ENCODE measurements at places on chromosomes 13 and 19. TPM values are rescaled to one million over a fixed set of nuclear protein-coding genes. Genes with fewer than 3 reads are reported as not detected.

PNMA8B gene
- total RNA-seq, result 1.9 TPM

DNA sequence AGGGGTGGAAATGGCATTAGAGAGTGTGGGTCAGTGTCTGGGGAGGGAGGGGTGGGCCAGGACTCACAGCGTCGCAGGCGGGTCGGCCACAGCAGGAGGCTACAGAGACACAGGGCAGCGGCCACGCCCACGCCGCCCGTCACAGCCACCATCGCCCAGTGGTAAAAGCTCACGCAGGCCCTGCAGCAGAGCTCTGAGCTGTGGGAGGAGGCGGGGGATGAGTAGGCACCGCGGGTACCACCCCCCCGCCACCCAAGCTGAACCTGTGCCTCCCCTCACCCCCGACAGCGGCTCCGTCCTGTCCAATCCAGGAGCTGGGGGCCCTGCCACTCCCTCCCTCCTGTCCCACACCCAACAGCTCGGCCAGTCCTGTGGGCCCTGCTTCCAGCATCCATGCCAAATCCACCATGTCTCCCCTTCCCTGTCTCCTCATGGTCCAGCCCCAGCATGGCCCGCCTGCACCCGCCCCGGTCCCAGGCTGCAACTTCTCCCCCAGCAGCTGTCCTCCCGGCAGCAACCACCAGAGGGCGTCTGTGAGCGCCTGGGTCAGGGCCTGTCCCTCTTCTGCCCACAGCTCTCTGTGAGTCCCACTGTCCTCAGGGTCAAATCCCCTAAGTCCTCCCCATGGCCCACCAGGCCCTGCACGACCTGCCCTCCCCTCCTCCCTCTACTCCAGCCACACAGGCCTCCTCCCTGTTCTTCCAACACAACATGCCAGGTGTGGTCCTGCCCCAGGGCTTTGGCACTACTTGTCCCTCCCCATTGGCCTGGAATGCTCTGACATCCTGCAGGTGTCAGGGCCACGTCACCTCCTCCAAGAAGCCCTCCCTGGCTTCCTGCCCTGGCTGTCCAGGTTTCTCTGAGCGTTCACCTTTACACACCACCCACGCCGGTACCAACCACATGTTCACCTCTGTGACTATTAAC lies 6.0 kb downstream of the TEKTIP1 start:
- no peak overlapping the region for H3K27ac ChIP-seq
- H3K4me3 ChIP-seq, result no peak overlapping the region
- peaks cover 3% of the 10 kb centered on the region for H3K36me3 ChIP-seq
- no peaks in the 10 kb centered on the region for H3K4me1 ChIP-seq

DNA sequence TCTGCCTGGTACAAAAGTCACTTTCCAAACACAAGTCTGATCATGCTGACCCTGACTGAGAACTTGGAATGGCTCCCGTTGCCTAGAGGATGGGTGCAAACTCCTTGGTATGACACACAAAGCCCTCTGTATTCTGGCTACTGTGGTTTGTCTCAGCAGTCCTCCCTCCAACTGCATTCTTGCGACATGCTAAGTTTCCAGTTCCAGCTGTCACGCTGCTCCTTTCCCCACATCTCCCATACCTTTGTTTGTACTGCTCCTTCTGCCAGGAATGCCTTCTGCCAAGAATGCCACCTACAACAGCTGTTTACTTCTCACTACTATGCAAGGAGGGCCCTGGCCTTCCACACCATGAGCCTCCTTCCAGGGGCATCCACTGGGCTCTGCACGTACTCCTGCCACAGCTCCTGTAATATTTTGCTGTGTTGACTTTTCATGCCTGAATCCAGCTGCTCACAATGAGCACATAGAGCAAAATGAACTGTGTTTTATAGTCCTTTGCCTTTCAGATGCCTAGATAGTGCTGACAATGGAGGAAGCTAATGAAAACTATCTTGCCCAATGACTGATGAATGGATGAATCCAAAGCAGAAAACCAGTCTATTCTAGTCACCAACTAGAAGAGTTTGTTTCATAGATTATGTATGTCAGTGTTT lies 543.7 kb downstream of the EFNB2 start:
- H3K27me3 ChIP-seq, result no peaks in the 10 kb centered on the region
- peak overlapping the region; percentile 22 for H3K27ac ChIP-seq
- no peaks in the 10 kb centered on the region for H3K36me3 ChIP-seq
- DNase-seq, result peak; percentile 67

GRCh38 chr13:83935566-83935965 lies 53.3 kb upstream of the SLITRK1 start:
- no peak for DNase-seq
- H3K36me3 ChIP-seq, result no peaks in the 10 kb centered on the region
- no peaks in the 10 kb centered on the region for H3K27me3 ChIP-seq
- no peaks in the 10 kb centered on the region for H3K4me1 ChIP-seq
- H3K27ac ChIP-seq, result no peak overlapping the region

PNMA8C gene
- total RNA-seq, result 0.98 TPM

RNF17 gene
- total RNA-seq, result not detected

- no peak for DNase-seq
- H3K36me3 ChIP-seq, result peaks cover 10% of the 10 kb centered on the region
- peak overlapping the region; percentile 99 for H3K27ac ChIP-seq
- peaks cover 14% of the 10 kb centered on the region for H3K4me1 ChIP-seq
- peak overlapping the region; percentile 87 for H3K4me3 ChIP-seq
Observed at GRCh38 chr19:19321141-19321577, 530 bp downstream of the MAU2 start.

- no peaks in the 10 kb centered on the region for H3K27me3 ChIP-seq
- no peak overlapping the region for H3K27ac ChIP-seq
- H3K4me1 ChIP-seq, result peaks cover 28% of the 10 kb centered on the region
- H3K4me3 ChIP-seq, result no peak overlapping the region
- H3K36me3 ChIP-seq, result no peaks in the 10 kb centered on the region
- no peak for DNase-seq
Observed at GRCh38 chr19:3554254-3555083, 2.9 kb downstream of the MFSD12 start.

GRCh38 chr19:32029235-32029634 lies 316.2 kb upstream of the ZNF507 start:
- H3K27ac ChIP-seq, result no peak overlapping the region
- no peak for DNase-seq
- no peaks in the 10 kb centered on the region for H3K27me3 ChIP-seq
- H3K4me1 ChIP-seq, result no peaks in the 10 kb centered on the region
- no peaks in the 10 kb centered on the region for H3K36me3 ChIP-seq

DNA sequence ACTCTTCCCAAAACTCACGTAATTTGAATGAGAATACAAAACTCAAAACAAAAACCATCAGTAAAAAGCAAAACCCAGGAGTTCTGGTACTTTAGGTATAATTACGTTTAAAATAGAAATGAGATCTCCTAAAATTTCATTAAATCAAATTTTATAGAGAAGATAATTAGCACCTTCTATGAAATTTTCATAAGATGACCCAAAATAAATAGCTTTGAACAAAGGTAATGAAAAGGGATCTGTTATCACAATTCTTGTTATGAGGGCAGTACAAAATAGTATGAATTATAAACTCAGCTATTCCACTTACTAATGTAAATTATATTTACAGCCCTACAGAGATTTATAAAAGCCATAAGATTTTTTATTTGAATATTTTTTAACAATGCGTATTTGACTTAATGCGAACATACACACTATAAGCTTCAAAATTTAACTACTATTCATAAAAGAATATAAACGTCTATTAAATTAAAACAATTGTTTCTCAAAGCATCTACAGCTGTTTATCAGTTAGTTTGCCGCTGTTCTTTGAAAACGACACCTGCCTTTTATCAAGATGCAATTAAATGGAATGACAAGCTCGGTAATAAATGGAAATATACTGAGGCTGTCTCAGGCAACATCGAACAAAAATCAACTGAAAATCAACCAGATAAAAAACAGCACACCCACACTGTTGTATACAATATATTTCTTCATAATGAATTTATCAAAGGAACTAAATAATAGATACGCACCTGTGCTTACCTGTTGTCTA lies 63.8 kb downstream of the KCNRG start:
- H3K27ac ChIP-seq, result peak overlapping the region; percentile 95
- peaks cover 4% of the 10 kb centered on the region for H3K4me1 ChIP-seq
- DNase-seq, result no peak
- H3K27me3 ChIP-seq, result no peaks in the 10 kb centered on the region
- H3K36me3 ChIP-seq, result no peaks in the 10 kb centered on the region

- H3K27me3 ChIP-seq, result no peaks in the 10 kb centered on the region
- peaks cover 7% of the 10 kb centered on the region for H3K36me3 ChIP-seq
- H3K27ac ChIP-seq, result peak overlapping the region; percentile 99
Observed at GRCh38 chr13:114118086-114118485, 14.3 kb downstream of the RASA3 start.

GRCh38 chr19:11832253-11832912 lies 16.1 kb upstream of the ZNF439 start:
- H3K4me3 ChIP-seq, result no peak overlapping the region
- no peaks in the 10 kb centered on the region for H3K4me1 ChIP-seq
- H3K36me3 ChIP-seq, result peaks cover 30% of the 10 kb centered on the region

GRCh38 chr13:23098161-23098907 lies 82.4 kb upstream of the SGCG start:
- H3K36me3 ChIP-seq, result no peaks in the 10 kb centered on the region
- H3K27me3 ChIP-seq, result no peaks in the 10 kb centered on the region
- H3K4me1 ChIP-seq, result no peaks in the 10 kb centered on the region
- H3K4me3 ChIP-seq, result no peak overlapping the region

- no peak overlapping the region for H3K27ac ChIP-seq
- H3K4me1 ChIP-seq, result no peaks in the 10 kb centered on the region
- DNase-seq, result no peak
Observed at GRCh38 chr13:86085890-86086289, 286.7 kb upstream of the SLITRK6 start.

ZNF430 gene
- 12.3 TPM for total RNA-seq

- peaks cover 4% of the 10 kb centered on the region for H3K27me3 ChIP-seq
- no peak overlapping the region for H3K4me3 ChIP-seq
- peaks cover 5% of the 10 kb centered on the region for H3K4me1 ChIP-seq
- no peaks in the 10 kb centered on the region for H3K36me3 ChIP-seq
- no peak overlapping the region for H3K27ac ChIP-seq
Observed at GRCh38 chr13:112686364-112686763, 3.5 kb upstream of the ATP11A start.

GRCh38 chr13:76656500-76656899 lies 229.7 kb downstream of the KCTD12 start:
- H3K27me3 ChIP-seq, result no peaks in the 10 kb centered on the region
- H3K4me1 ChIP-seq, result no peaks in the 10 kb centered on the region
- H3K36me3 ChIP-seq, result no peaks in the 10 kb centered on the region
- no peak overlapping the region for H3K27ac ChIP-seq
- DNase-seq, result no peak
- H3K4me3 ChIP-seq, result no peak overlapping the region

DNA sequence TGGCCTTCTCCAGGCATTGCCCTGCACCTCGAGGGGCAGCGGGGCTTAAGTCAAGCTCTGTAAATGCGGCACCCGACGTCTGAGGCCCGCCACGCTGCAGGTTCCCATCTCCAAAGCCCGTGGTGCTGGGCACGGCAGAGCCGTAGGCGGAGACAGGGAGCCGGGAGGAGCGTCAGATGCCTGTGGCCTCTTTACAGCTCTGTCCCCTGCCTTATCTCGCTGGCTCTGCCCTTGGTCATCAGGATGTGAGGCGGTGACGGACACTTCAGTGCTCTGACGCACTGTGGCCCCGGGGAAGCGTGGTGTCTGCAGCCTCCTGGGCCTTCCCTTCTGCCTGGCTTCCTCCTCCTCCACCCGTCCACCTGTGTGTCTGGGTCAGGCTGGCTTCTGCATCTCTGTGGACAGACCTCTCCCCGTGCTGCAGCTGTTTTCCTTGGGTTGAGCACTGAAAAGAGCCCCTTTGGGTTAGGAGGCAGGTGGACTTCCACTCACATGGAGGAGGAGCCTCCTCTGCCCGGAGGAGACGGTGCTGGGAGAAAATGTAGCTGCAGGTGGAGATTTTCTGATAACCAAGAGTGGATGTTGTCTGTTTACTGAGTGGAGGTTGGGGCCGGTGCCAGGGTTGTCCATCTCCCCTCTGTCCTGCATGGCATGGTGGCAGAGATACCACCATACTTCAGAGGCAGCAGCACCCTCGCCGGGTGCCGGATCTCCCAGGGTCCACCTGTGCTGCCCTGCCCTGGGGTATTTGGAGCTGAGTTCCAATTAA lies 14.6 kb downstream of the MCF2L start:
- H3K36me3 ChIP-seq, result no peaks in the 10 kb centered on the region
- H3K4me3 ChIP-seq, result no peak overlapping the region

DNA sequence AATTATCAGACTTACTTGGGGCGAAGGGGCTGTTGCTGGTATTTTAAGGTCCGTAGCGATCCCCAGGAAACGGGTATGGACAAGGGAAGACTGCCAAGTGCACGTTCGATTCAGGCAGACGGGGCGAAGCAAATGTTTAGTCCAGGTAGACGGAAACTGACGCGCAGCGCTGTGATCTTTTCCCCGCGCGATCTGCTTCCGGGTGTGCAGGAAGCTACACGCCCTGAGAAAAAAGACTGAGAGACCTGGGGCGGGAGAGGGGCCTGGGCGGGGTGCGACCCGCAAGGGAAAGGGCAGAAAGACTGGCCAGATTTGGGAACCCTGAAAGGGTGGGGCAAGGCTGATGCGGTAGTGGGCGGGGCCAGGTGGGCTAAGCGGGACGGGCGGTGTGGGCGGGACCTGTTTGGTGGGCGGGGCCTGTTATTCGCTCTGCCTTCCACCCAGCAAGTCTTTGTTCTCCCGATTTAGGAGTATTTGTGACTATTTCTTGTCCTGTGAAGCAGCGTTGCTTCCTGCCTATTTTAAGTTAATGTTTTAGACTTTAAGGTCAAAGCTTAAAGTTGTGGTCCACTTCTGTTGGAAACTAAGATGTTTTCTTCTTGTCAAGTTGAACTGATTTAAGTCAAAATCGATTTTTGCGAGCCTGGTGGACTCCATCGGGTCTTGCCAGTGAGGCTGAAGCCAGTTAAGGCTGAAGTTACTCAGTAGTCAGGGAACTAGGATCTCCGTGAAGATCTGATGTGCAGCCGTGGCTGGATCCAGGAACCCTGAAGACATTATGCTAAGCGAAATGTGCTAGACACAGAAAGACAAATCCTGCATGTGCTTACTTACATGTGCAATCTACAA lies at the start of gene ZNF836:
ZNF836 (minus strand) TSS at position 301 of the 849 bp plus-strand sequence. CDS start 3,549 bp downstream, outside the sequence.
- H3K27me3 ChIP-seq, result no peaks in the 10 kb centered on the region
- H3K27ac ChIP-seq, result no peak within 1 kb of the TSS
- H3K36me3 ChIP-seq, result peaks cover 11% of the 10 kb centered on the region
- H3K4me3 ChIP-seq, result peak within 1 kb of the TSS; percentile 100
- peak; percentile 51 for DNase-seq

- no peaks in the 10 kb centered on the region for H3K36me3 ChIP-seq
- H3K27me3 ChIP-seq, result no peaks in the 10 kb centered on the region
- H3K27ac ChIP-seq, result no peak overlapping the region
- no peak for DNase-seq
- no peak overlapping the region for H3K4me3 ChIP-seq
Observed at GRCh38 chr13:25819856-25820530, 231.8 kb downstream of the SHISA2 start.

- no peak overlapping the region for H3K4me3 ChIP-seq
- H3K36me3 ChIP-seq, result no peaks in the 10 kb centered on the region
- peaks cover 10% of the 10 kb centered on the region for H3K27me3 ChIP-seq
- H3K27ac ChIP-seq, result no peak overlapping the region
- no peak for DNase-seq
Observed at GRCh38 chr13:27001705-27002104, 169.9 kb downstream of the USP12 start.

Data from astrocyte (in vitro differentiated cells and primary cell).